ENCODE measurements at places on chromosomes 4 and X.

DNA sequence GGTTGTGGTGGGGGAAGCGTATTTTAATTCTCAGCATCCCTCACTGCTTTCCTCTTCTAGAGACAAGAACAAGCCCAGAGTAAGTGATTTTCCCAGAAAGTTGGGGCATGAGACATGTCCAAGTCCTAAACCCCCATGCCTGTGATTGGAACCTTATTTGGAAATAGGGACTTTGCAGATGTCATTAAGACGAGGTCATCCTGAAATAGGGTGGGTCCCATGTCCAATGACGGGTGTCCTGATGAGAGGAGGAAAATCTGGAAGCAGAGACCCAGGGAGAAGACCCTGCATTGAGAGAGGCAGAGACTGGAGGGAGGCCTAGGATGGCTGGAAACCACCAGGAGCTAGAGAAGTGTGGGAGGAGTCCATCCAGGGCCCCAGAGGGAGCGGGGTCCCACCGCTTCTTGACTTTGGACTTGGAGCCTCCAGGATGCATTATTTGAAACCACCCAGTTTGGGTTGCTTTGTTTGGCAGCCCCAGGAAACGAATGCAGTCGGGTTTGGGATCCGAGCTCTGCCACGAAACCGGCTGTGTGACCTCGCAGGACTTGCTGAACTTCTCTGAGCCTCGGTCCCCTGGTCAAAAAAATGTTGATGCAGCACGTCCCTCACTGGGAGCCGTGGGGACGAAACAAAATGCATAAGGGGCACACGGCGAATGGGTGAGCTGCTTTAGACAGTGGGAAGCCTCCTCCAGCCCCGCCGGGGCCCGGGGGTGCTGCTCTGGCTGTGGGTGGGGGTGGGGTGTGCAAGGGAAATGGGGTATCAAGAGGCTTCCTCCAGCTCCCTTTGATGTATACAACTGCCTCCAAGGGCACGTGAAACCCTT, 113.9 kb downstream of the CPZ start:
- no peak for DNase-seq

DNA sequence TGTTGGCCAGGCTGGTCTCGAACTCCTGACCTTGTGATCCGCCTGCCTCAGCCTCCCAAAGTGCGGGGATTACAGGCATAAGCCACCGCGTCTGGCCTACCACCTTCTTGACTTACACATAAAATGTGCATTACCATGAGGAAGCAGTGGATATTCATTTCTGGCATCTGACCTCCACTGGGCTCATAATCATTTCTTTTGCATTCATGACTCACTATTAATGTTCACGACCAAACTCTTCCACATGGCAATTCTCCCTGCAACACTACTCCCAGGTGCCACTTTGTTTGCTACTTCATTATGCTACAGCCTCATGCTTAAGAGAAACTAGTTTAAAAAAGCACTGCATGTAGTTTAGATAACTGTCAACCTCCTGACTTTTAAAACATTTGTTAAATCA, 22.7 kb downstream of the RASGEF1B start:
- no peak for DNase-seq

DNA sequence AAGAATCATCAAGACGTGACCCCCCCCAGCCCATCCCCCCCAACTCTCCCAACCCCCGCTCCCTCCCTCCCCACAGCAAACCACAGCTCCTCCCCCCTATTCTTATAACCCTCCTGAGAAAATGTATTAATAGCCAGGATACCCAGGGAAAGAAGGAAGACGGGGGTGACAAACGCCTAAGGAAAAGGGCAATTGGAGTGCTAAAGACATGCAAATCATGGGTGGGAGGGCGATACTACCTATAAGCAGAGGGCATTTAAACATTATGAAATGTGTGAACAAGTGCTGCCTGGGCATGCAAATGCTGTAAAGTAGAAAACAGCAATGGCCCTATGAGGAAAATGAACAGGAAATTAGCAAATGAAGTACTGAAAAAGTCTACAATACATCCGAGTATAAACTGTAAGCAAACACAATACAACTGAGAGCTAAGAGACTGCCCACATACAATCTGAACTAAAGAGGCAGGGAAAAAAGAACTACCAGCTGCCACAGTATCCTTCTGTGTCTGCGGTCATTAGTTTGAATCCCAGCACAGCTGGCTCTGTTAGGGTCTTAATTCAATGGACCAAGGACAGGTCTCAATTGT, 2.4 kb downstream of the CXXC4 start:
- no peak for DNase-seq

DNA sequence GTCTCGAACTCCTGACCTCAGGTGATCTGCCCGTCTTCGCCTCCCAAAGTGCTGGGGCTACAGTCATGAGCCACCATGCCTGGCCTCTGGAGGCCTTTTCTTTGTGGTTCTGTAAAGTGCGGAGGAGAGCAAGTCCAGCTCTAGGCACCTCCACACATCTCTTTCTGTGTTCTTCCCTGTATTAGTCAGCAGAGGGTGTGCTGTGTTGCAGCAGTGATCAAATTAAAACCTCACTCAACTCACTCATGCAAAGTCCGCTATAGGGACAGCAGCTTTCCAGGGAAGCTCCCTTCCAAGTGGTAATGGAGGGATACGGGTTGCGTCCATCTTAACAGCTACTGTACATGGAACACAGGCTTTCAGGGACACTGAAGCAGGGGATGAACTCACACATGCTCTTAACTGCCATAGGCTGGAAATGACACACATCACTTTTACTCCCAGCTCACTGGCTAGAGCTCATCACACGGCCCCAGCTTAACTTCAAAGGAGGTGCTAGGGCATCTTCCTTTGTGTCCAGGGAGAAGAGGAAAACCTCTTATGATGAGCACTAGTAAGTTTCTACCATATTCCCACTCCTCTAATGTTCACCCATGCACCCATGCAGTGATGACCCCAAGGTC, 36.0 kb upstream of the CCNG2 start:
- DNase-seq, result no peak
